Activated CD4-positive, alpha-beta T cell treated with anti-CD3 and anti-CD28 coated beads, Interleukin-2, amount 50 U/mL, for 1 hour (primary cell): ENCODE measurements at places on chromosomes 4 and X.

- DNase-seq, result no peak
Measured at GRCh38 chrX:37350034-37350365, 836 bp downstream of the PRRG1 start.

DNA sequence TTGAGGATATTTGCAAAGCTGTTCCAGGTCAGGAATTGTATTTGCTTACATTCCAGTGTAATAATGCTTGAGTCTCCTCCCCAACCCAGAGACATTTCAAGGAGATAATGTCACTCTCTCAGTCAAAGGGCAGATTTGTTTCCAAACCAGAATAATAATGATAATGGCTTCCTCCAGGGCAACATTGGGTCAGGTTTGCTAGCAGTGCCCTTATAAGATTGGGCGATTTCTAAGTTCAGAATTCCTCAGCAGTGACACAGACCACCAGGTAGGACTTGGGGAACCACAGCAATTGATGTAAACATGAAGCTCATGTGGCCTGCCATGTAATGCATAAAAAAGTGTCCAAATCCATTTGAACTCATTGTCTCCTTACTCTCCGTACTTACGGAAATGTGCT lies 125.2 kb downstream of the BMP15 start:
- DNase-seq, result no peak

DNA sequence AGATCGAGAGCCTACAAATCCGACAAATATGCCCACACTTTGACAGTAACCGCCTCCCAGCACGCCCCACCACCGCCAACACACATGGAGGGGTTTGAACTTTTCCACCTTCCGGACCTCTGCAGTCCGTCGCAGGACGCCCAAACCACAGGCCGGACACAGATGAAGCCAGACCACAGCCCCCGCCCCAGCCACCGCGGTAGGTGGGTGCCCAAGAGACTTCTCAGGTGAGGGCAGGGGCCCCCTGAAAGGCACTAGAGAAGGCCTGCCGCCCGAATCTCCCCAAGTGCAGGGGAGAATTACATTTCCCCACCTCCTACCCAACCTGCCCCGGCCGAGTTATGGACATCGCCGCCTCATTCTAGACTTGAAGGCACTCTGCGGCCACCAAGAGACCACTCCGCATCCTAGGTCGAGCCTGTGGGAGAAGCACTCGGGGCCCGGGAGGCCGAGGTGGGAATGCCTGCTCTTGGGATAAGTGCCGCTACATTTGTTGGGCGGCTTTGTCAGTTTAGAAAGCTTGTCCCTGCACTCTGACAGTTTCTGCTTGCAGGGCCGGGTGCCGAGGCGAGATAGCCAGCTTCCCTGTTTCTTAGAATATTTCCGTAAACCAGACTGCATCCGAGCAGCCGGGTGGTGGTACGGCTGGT lies 21.5 kb downstream of the HAND2 start:
- DNase-seq, result no peak

DNA sequence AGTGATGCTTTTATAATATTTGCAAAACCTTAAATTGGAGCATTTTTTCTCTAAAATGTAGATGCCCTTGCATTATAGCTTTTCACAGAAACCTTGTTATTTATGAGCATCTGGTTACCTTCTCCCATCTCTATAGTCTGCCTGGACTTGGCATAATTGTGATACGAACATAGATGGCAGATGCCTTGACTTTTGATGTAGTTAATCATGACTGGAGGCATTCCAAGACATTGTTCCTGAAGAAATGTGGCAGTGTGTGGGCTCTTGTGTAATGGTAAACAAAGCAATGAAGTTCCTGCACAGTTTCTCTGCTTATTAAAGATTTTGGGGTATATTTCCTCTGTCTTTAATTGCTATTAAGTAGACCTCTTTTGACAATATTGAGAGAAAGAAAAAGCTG lies 500.1 kb downstream of the PCDH19 start:
- DNase-seq, result no peak

- DNase-seq, result no peak
Measured at GRCh38 chr4:13921805-13922204, 294.3 kb upstream of the BOD1L1 start.

DNA sequence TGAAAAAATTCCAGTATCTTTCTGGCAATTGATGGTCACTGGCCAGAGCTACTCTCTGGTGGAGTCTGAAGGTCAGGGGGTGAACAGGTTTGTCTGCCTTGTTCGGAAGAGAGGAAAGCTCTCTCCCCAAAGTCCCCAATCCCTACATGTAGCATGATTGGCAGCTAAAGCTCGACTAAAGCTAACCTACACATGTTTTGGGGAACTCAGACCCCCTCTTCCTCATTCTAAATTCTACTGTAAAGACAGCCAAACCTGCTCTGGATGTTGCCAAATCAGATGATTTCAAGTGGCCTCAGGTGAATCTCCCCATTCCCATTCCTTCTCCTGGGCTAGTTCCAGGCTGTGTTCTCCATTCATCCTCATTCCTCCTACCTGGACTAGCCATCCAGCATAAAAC lies 84.1 kb downstream of the MSN start:
- no peak for DNase-seq

- DNase-seq, result no peak
Measured at GRCh38 chr4:6121276-6121850, 79.0 kb downstream of the JAKMIP1 start.

DNA sequence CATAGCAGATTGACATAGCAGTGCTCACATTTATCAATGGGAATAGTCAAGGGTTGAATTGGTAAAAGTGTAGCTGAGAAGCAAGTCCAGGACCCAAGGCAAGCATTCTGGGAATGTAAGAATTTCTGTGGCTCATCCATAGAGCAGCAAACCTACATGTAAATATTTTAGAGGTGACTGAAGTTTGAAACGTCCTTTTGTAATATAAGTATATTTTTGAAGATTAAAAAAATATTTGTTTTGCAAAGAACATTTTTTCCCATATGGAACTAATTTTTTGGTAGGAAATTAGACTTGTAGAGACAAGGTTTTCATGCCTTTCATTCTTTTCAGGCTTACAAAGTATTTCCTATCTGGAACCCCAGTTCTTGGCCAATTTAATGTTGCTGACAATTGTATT lies 104.0 kb downstream of the TEX13A start:
- no peak for DNase-seq

DNA sequence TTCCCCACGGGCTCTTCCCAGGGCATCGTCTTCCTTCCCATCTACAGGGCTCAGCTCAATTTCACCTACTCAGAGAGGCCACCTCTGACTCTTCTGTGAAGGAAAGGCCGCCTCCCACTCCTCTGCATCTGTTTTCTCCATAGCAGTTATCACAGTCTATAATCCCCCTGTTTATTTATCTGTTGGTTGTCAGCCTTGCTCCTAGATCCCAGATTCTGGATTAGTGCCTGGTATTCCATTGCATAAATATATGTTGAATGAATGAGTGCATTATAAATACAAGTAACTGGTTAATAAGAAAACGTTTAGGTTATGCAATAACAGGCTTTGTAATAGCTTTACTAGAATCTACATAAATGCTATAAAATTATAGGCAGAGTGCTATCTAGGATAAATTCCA lies 52.9 kb downstream of the NSG1 start:
- no peak for DNase-seq

DNA sequence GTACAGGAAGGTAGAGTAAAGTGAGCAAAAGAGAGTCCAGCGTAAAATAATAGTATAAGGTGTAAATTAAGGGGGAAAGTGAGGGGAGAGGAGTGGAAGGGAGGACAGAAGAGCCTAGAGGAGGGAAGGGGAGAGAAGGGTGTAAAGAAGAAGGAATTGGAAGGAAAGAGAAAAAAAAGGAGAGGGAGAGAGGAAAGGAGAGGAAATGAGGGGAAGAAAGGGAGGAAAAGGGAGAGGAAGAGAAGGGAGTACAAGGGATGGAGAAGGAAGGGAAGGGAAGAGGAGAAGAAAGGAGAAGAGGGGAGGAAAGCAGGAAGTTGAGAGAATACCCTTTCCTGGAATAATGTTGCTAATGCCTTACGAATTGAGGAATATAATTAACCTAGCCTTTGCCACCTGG lies 3.3 kb upstream of the FAT4 start:
- no peak for DNase-seq

DNA sequence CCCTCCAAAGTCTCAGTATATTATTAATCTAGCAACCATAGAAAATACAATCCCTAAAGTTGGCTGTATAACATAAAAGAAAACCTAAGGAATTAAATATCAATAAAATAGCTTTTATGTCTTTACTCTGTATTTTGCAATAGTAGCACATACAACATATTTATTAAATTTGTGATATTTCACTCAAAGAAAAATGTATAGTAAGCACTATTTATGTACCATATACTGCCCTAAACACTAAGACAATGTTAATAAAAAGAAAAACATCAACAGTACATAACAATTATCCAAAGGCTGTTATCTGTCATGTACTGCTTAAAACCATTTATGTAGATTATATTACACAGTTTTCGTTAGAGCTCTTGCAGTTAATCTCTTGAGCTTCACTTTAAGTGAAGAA lies 834.5 kb upstream of the INTU start:
- DNase-seq, result no peak

- no peak for DNase-seq
Measured at GRCh38 chrX:137072396-137072795, 38.6 kb upstream of the GPR101 start.
